ENCODE measurements at places on chromosomes 11 and 22.

- H3K36me3 ChIP-seq: peaks cover 3% of the 10 kb centered on the region
- H3K27me3 ChIP-seq: peaks cover 2% of the 10 kb centered on the region
- no peak overlapping the region for H3K4me3 ChIP-seq
- H3K4me1 ChIP-seq: peaks cover 3% of the 10 kb centered on the region
- H3K27ac ChIP-seq: no peak overlapping the region
These were observed 1051.2 kb downstream of the TBC1D22A start for GRCh38 chr22:47813661-47814060.

DNA sequence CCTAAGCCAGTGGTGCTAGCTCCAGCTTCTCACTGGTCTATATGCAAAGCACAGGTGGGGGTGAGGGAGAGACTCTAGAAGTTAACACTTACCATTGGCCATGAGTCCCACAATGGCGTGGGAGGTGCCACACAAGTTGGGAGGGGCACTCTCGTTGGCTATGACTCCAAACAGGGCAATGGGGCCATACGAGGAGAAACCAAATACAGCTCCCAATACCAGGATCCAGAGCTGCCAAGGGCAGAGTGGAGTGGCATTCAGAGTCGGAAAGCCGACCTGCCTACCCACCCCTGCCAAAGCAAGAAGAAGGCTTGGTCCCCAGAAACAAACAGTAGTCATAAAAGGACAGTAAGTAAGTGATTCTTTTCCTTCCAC lies 5.6 kb downstream of the SLC37A4 start:
- peaks cover 6% of the 10 kb centered on the region for H3K4me1 ChIP-seq
- DNase-seq: no peak

GRCh38 chr11:65591939-65592857 lies 3.4 kb downstream of the KCNK7 start:
- no peaks in the 10 kb centered on the region for H3K36me3 ChIP-seq
- DNase-seq: no peak
- H3K27ac ChIP-seq: no peak overlapping the region
- peak overlapping the region; percentile 78 for H3K4me3 ChIP-seq

DNA sequence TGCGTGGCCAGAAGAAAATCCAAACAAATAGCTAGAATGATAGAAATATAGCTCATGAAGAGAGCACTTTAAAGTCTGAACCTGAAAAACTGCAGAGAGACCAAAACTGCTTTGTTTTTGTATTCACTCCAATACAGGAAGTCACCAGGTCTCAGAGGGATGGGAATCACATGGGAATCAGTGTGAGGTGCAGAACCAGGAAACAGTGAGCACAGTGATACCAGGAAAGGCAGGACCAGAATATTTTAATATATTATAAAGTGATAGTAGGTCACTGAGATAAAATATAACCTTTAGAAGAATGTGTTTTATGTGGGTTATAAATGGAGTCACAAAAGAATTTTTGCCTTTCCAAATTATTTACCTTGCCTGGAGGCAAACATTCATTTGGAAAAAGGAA lies 277.3 kb downstream of the CASP12 start:
- H3K4me1 ChIP-seq: no peaks in the 10 kb centered on the region
- H3K27ac ChIP-seq: no peak overlapping the region
- DNase-seq: no peak
- no peak overlapping the region for H3K4me3 ChIP-seq
- H3K36me3 ChIP-seq: no peaks in the 10 kb centered on the region

DNA sequence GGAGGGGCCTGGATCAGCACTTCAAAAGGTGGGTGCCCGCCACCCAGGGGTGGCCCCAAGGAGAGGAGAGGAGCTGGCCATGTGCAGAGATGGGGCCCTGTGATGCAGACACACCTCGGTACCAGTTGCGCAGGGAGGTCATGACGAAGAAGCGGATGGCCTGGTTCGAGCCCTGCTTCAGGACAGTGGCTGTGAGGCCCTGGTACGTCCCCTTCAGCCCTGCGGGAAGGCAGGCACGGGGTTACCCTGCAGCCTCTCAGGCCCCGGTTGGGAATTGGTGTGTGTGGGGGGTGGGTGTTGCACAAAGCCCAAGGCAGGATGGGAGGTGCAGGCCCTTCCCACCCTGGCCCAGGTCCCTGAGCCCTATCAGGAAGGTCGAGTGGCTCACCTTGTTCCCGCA lies 1.8 kb downstream of the SLC25A1 start:
- DNase-seq: no peak
- H3K36me3 ChIP-seq: peaks cover 18% of the 10 kb centered on the region
- peak overlapping the region; percentile 23 for H3K4me3 ChIP-seq
- peaks cover 31% of the 10 kb centered on the region for H3K4me1 ChIP-seq
- H3K27ac ChIP-seq: no peak overlapping the region

- H3K27me3 ChIP-seq: no peaks in the 10 kb centered on the region
- no peaks in the 10 kb centered on the region for H3K4me1 ChIP-seq
- H3K36me3 ChIP-seq: peaks cover 12% of the 10 kb centered on the region
- DNase-seq: no peak
- H3K4me3 ChIP-seq: no peak overlapping the region
These were observed 105.8 kb downstream of the PRMT3 start for GRCh38 chr11:20493340-20493739.

DNA sequence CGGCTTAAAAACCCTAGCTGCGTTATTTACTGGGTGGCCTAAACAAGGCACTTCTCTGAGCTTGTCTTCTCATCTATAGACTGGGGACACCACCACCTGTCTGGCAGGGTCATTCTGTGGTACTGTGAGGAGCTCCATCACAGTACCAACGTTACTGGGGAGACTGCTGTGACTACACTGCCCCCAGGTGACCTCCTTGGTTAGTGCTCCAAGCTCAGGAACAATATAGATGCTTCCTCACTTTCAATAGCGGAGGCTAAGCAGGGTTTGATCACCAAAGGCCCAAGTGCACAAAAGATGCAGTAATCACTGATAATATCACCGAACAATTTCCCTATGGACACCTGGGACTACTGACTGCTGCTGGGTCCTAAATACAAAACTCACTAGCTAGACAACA lies 18.8 kb downstream of the PRPF19 start:
- H3K4me1 ChIP-seq: no peaks in the 10 kb centered on the region
- peak; percentile 24 for DNase-seq
- no peak overlapping the region for H3K27ac ChIP-seq
- H3K4me3 ChIP-seq: no peak overlapping the region
- H3K36me3 ChIP-seq: peaks cover 31% of the 10 kb centered on the region

DNA sequence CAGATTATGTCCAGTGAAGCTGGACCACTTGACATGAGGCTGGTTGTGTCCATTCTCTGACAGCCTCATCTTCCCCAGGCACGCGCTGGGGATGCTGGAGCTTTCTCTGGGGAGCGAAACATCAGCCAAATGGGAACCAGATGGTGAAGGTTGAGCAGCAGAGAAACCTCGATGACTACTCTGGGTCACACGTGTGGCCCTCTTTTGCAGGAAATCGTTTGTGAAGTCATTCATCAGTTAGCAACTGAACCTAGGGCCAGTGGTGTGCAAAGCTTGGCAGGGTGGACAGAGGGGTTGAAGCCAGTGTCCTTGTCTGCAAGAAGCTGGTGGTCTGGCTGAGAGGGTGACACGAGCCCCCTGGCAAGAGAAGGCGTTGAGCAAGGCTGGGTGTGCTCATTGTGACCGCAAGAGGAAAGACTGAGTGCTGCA lies 109.8 kb downstream of the ZBTB16 start:
- H3K36me3 ChIP-seq: peaks cover 5% of the 10 kb centered on the region
- H3K4me3 ChIP-seq: no peak overlapping the region
- peaks cover 67% of the 10 kb centered on the region for H3K4me1 ChIP-seq
- DNase-seq: no peak

GRCh38 chr11:92869716-92870115 lies 99.7 kb upstream of the MTNR1B start:
- H3K36me3 ChIP-seq: no peaks in the 10 kb centered on the region
- DNase-seq: no peak
- no peak overlapping the region for H3K27ac ChIP-seq
- no peak overlapping the region for H3K4me3 ChIP-seq

DNA sequence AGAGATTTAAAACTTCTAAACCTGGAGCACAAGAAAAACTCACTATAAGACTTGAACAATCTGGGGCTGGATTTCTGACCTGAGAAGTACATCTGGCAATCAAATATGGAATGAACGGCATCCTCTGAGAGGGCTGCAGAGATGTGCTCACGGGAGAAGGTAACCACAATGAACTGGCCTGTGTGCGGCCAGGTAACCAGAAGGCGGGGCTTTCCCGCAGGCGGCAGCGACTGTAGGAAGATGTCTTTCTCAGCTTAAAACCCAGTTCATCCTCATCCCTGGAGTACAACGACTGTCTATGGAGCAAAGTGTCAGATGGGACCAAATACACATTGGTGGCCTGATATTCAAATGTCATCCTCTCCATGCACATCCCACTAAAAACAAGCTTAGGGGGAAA lies 24.5 kb downstream of the MICAL3 start:
- no peak overlapping the region for H3K27ac ChIP-seq
- DNase-seq: no peak
- no peaks in the 10 kb centered on the region for H3K27me3 ChIP-seq

GRCh38 chr22:26573026-26573662 lies 16.8 kb downstream of the TPST2 start:
- no peak overlapping the region for H3K4me3 ChIP-seq
- no peaks in the 10 kb centered on the region for H3K36me3 ChIP-seq
- peaks cover 5% of the 10 kb centered on the region for H3K4me1 ChIP-seq
- no peak overlapping the region for H3K27ac ChIP-seq

- H3K27me3 ChIP-seq: peaks cover 4% of the 10 kb centered on the region
- no peak overlapping the region for H3K4me3 ChIP-seq
- no peak for DNase-seq
- H3K4me1 ChIP-seq: peaks cover 2% of the 10 kb centered on the region
- H3K36me3 ChIP-seq: no peaks in the 10 kb centered on the region
- H3K27ac ChIP-seq: no peak overlapping the region
These were observed 12.6 kb upstream of the CHKA start for GRCh38 chr11:68133761-68134160.

DNA sequence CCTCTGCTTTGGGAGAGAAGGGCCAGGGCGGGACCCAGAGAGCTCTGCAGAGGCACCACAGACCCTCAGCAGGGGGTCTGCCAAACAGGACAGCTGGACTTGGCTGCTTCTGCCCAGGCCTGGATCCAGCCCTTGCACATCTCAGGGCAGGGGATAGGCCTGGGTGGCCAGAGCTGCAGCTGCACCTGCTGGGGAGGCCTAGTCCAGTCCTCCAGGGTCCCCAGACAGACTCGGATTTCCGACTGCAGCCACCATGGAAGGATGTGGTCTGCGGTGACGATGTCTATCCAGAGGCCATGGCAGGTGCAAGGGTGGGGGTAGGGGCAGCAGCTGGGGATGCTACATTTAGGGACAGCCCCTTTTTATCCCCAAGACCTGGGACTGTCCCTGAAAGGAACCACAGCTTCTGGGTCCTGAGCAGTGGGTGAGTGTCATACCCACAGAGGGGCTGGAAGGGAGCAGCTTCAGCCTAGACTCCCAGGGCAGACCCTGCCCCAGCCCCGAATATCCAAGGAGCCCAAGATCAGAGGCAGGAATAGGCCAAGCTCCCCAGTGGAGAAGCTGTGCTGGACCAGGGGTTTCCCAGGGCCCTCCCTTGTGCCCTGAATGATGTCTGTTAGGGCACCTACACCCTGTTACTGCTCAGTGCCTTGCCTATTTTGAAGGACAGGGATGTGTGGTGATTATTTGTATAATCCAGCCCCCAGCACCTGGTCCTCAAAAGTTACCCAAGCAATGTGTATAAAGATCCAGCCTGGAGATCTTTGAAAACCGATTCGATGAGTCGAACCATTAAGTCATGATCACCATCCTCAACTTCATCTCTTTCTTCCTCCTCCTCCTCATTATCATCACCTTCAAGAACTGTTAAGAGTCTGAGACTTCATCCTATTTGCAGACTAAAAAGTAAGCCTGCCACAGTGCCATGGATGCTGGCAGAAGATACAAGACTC lies 2.5 kb upstream of the IGLL5 start:
- H3K27me3 ChIP-seq: peaks cover 3% of the 10 kb centered on the region
- H3K27ac ChIP-seq: no peak overlapping the region
- no peak for DNase-seq
- no peak overlapping the region for H3K4me3 ChIP-seq
- H3K36me3 ChIP-seq: no peaks in the 10 kb centered on the region

- no peaks in the 10 kb centered on the region for H3K27me3 ChIP-seq
- DNase-seq: peak; percentile 79
- no peaks in the 10 kb centered on the region for H3K36me3 ChIP-seq
- H3K4me1 ChIP-seq: no peaks in the 10 kb centered on the region
These were observed 1133.4 kb upstream of the CCDC90B start for GRCh38 chr11:84419616-84420015.

DNA sequence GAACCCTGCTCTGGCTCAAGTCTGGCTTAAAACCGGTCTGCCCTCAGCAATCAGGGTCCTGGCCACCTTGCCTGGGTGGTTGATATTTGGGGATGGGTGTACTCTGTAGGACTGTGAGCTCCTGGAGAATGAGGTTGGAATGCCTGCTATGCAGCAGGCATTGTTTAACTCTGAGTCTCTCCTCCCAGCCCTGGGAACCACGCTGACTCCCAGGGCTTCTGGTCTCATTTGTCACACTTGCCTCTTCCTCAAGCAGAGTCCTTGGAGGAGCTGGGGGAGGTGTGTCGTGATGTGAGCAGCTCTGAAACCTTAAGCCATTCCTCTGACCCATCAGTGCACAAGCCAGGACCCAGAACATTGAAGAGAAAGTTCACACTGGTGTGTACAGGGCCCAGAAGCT lies 340.1 kb downstream of the MN1 start:
- peak overlapping the region; percentile 83 for H3K27ac ChIP-seq
- H3K4me3 ChIP-seq: no peak overlapping the region
- no peaks in the 10 kb centered on the region for H3K27me3 ChIP-seq
- H3K36me3 ChIP-seq: no peaks in the 10 kb centered on the region

DNA sequence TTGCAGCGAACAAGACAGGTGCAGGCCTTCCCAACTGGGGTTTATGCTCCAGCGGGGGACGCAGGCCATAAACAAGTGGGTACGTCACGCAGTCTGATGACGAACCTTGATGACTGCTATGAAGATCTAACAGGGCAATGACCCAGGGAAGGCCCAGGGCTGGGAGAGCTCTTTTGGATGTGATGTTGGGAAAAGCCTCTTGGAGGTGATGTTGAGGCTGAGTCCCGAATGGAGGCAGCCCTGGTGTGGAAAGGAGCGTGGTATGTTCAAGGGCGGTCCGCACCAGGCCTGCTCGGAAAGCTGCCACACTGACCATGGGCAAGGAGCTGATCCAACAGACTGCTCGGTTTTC lies 5.8 kb downstream of the FADS2 start:
- peak overlapping the region; percentile 18 for H3K27ac ChIP-seq
- DNase-seq: no peak
- no peak overlapping the region for H3K4me3 ChIP-seq
- H3K27me3 ChIP-seq: no peaks in the 10 kb centered on the region
- H3K36me3 ChIP-seq: peaks cover 49% of the 10 kb centered on the region

All from neuronal stem cell (in vitro differentiated cells).